ENCODE measurements at places on chromosomes 2 and 18. TPM values are rescaled to one million over a fixed set of nuclear protein-coding genes. Genes with fewer than 3 reads are reported as not detected.

GRCh38 chr18:25057491-25058050, 294.4 kb downstream of the ZNF521 start:
- H3K4me3 ChIP-seq = no peak overlapping the region
- no peak overlapping the region for H3K27ac ChIP-seq
- no peaks in the 10 kb centered on the region for H3K27me3 ChIP-seq
- no peak for DNase-seq
- H3K4me1 ChIP-seq = no peaks in the 10 kb centered on the region
- no peaks in the 10 kb centered on the region for H3K36me3 ChIP-seq

DNA sequence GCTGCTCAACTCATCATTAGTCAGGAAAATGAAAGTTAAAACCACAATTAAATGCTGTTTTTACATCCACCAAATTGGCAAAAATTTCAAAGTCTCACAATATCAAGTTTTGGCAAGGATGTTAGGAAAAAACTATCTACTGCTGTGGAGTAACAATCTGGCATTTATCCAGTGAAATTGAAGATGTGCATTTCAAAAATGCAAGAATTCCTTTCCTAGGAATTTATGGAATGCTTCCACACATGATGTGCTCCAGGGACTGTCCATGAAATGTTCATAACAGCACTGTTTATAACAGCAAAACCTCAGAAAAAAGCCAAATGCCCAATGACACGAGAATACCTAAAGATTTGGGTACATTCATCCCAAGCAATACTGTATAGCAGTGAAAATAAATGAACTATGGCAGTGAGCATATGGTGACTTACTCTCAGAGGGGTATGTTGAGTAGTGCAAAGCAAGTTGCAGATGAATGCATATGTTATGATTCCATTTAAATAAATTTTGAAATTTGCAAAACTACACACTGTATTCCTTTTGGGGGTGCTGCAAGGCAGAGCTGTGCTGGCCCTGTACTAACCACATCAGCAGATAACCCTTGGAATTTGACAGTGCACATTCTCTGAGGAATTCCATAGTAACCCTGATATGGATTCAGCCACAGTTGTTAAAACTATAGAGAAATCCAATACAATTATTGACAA, 41.3 kb upstream of the GYPC start:
- DNase-seq = no peak
- H3K27ac ChIP-seq = no peak overlapping the region
- no peak overlapping the region for H3K4me3 ChIP-seq
- H3K36me3 ChIP-seq = no peaks in the 10 kb centered on the region
- peaks cover 8% of the 10 kb centered on the region for H3K27me3 ChIP-seq

ARHGEF4 gene
- total RNA-seq = 0.07 TPM

EHD3 gene
- total RNA-seq = 1.5 TPM

CRYBA2 gene
- total RNA-seq = not detected

UCN gene
- 1.9 TPM for total RNA-seq

DLX1 gene
- not detected for total RNA-seq
